Daoy (cell line): ENCODE measurements at places on chromosomes 13 and 19. TPM values are rescaled to one million over a fixed set of nuclear protein-coding genes. Genes with fewer than 3 reads are reported as not detected.

Gene LMTK3
- total RNA-seq, result under 0.01 TPM in 1 of 2 replicates, not detected in the other

Gene C19orf38
- not detected in 2 replicates for total RNA-seq

GRCh38 chr19:29277102-29277501 is 64.2 kb upstream of the UQCRFS1 start:
- peak; percentile 81 for DNase-seq

DNA sequence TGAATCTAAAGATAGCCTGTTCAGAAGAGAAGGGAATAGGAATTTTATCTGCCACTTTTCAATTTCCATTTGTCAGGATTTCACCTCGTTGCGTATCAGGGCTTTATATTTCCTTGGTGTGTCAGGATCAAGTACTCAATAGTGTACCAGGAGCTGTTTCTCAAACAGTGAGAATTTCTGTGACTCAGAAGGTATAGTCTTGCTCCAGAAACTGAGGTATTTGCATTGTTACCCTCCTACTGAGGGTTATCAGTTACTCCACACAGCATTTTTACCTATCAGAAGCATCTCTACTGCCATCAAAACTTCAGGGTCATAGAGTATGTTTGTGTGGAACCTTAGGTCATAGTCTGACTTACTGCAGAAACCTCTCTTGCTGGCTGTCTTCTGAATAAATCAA is 271.7 kb upstream of the EDNRB start:
- DNase-seq, result no peak

GRCh38 chr19:13537454-13537853 is 31.2 kb upstream of the CACNA1A start:
- DNase-seq, result peak; percentile 64

DNA sequence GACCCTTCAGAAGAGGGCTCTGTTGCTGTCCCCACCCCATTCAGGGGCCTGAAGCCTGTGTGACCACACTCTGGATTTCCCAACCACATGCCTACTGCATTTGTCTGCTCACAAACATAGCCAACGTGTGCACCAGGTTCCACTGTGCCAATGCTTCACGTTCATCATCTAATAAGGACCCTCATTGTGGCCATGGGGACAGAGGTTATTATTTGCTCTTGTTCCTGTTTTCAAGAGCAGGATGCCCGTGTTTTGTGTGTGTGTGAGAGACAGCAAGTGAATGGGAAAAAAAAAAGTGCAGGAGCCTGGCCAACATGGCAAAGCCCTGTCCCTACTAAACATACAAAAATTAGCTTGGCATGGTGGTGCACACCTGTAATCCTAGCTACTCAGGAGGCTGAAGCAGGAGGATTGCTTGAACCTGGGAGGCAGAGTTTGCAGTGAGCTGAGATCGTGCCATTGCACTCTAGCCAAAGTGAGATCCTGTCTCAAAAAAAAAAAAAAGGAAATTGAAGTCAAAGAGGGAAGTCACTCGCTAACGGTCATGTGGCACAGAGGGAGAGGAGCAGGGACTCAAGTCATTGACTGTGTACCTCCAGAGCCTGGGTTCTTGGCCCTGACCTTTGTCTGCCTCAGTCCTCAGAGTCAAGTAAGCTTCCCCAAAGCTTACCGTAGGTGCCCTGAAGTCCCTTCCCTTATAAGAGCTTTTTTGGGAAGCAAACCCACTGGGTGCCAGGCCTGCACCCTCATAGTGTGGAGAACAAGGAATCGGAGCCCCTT is 6.9 kb downstream of the B3GNT8 start:
- DNase-seq, result no peak
